Right renal cortex interstitium (tissue), 3 donors: ENCODE measurements at places on chromosomes 2 and 18.

DNA sequence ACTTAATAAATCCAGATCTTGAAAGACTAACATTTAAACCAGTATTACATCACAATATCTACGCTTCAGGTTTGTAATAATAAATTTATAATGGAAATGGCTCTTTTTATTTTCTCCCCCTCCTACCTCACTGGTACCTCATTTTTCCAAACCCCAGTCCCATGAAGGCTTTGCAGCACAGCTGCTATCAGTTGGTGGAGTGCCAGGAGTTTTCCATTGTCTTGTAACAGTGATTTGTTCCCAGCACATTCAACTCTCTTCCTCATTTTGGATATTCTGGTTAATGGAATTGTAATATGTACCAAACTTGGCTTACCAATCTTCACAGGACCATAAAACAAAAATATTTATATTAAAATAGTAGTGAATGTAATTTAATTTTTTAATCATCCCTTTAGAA, 91.2 kb downstream of the VRK2 start:
- DNase-seq = no peak

DNA sequence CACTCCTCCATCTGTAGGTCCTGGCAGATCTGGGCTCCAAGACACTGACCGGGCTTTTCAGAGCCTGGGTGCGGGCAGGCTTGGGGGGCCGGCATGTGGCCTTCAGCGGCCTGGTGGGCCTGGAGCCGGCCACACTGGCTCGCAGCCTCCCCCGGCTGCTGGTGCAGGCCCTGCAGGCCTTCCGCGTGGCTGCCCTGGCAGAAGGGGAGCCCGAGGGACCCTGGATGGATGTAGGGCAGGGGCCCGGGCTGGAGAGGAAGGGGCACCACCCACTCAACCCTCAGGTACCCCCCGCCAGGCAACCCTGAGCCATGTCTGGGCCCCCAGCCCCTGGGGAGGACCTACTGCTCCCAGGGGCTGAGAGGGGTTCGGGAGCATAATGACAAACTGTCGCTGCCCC, 761 bp upstream of the CHRND start:
- DNase-seq = no peak

GRCh38 chr2:979069-979928, 28.6 kb downstream of the SNTG2 start:
- DNase-seq = no peak

DNA sequence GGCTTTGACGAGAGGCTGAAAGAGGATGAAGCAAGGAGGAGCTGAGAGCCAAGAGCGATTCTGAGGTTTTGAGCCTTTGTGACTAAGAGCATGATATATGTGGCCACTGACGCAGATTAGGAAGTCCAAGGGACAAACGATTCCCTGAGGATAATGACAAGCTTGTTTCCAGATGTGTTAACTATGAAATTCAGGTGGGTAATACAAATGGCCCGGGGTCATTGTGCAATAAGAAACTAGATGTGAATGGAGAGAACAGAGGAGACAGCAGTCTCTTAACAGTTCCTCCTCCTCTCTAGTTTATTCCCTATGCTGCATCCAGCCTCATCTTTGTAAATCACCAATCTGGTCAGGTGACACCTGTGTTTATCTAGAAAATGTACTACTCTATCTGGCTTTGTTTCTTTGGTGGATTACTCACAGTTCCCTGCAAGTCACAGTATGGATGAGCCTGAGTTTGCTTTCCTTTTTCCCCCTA, 84.2 kb downstream of the SOCS6 start:
- DNase-seq = no peak

GRCh38 chr2:1685957-1686783, 58.1 kb downstream of the PXDN start:
- no peak for DNase-seq

DNA sequence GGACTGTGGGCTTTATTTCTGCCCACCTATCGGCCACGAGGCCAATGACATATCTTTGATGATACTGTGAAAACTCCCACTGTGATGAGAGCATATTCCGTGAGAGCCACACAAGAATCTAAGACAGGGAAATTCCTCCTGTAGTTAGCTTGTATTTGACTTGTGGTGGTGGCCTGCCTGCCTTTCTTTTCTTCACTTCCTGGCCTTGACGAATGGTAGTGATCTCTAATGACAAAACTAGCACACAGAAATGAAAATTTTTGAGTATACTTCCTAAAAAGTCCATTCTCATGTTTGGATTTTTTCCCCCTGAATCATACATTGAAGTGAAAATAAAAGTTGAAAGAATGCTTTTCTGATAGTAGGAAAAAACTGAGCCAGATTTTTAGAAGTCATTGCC, 94.4 kb downstream of the MGAT5 start:
- no peak for DNase-seq

GRCh38 chr2:170155723-170156253, 22.2 kb upstream of the MYO3B start:
- no peak for DNase-seq

GRCh38 chr18:44599412-44599811, 81.3 kb upstream of the SETBP1 start:
- DNase-seq = no peak
